ENCODE measurements at places on chromosomes 5 and 9. TPM values are rescaled to one million over a fixed set of nuclear protein-coding genes. Genes with fewer than 3 reads are reported as not detected.

The C1QTNF3 gene
- 16.9 TPM for total RNA-seq

The ADAM19 gene
- 45.1 TPM for total RNA-seq

The AMACR gene
- 9.5 TPM for total RNA-seq

The PIGO gene
- 10.1 TPM for total RNA-seq

The RGS14 gene
- total RNA-seq, result 4.0 TPM

The GABRA1 gene
- total RNA-seq, result not detected

The LRRC8A gene
- total RNA-seq, result 54.2 TPM

The GABRP gene
- not detected for total RNA-seq

The MAMDC2 gene
- 9.0 TPM for total RNA-seq

The OR13J1 gene
- not detected for total RNA-seq

The SYNPO gene
- total RNA-seq, result 2.3 TPM

The IFNK gene
- total RNA-seq, result not detected

The ADAMTS2 gene
- not detected for total RNA-seq

The PCDHGA5 gene
- 6.9 TPM for total RNA-seq

The TAF1L gene
- not detected for total RNA-seq

The MCC gene
- total RNA-seq, result 26.9 TPM

The HTR1A gene
- not detected for total RNA-seq

The SPINK13 gene
- not detected for total RNA-seq

The DRD1 gene
- total RNA-seq, result not detected

The KIF4B gene
- 0.02 TPM for total RNA-seq

The HAPLN1 gene
- 1.6 TPM for total RNA-seq

The ALDOB gene
- total RNA-seq, result not detected

The DEPDC1B gene
- total RNA-seq, result 33.9 TPM

The SPATA31C1 gene
- 0.10 TPM for total RNA-seq

The CMYA5 gene
- 0.20 TPM for total RNA-seq

The FIBCD1 gene
- total RNA-seq, result not detected

The SPATA31E1 gene
- not detected for total RNA-seq

The PTAR1 gene
- total RNA-seq, result 85.5 TPM

The ADGRV1 gene
- total RNA-seq, result 13.1 TPM

The SEMA6A gene
- total RNA-seq, result 53.5 TPM

The WDR31 gene
- total RNA-seq, result 0.79 TPM

The TYRP1 gene
- total RNA-seq, result 0.04 TPM

The RABEPK gene
- 29.9 TPM for total RNA-seq

The INSL4 gene
- not detected for total RNA-seq

The NMUR2 gene
- total RNA-seq, result not detected

The IFNA2 gene
- total RNA-seq, result not detected

The SLCO6A1 gene
- not detected for total RNA-seq

The RGS7BP gene
- not detected for total RNA-seq

The TAS2R1 gene
- total RNA-seq, result not detected

The BTNL3 gene
- total RNA-seq, result not detected

The SLC27A4 gene
- 28.0 TPM for total RNA-seq

The CEL gene
- total RNA-seq, result 0.71 TPM

The BASP1 gene
- not detected for total RNA-seq

The SHISAL2B gene
- total RNA-seq, result not detected

The NSD1 gene
- total RNA-seq, result 3.5 TPM

The GHR gene
- 31.2 TPM for total RNA-seq

Measured in SJCRH30 (cell line).